ENCODE measurements at places on chromosomes 1 and 21.

DNA sequence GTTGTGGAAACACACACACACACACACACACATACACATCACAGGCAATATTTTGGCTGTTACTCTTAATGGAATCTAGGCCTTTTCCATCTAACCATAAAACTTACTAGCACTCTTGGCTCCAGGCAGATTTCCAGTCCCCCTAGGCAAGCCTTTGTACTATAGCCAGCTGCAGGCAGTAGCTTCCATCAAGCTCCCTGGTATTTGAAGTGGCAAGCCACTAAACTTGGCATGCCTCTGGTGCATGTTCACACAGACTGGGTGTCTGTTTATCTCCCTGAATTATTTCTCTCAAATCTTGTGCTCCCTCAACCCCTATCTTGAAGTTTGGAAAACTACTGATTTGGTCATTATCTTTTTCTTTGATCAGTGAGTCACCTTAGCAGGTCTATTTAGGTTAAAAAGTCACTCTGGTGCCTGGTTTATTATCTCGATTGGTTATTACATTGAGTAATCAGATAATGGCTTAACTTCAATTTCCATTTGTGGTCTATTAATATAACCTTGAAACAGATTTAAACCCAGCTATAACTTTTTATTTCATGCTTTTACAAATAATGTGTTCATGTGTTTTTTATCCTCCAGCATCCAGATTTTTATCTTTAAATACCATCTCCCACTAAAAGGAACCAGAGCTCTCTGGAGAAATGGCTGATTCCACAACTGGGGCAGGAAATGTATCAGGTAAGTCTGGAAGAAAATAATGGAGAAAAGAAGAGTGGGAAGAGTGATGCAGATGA is 2.7 kb upstream of the RBM15 start:
- DNase-seq = no peak

GRCh38 chr1:18557621-18558465 is 72.8 kb upstream of the PAX7 start:
- no peak for DNase-seq

DNA sequence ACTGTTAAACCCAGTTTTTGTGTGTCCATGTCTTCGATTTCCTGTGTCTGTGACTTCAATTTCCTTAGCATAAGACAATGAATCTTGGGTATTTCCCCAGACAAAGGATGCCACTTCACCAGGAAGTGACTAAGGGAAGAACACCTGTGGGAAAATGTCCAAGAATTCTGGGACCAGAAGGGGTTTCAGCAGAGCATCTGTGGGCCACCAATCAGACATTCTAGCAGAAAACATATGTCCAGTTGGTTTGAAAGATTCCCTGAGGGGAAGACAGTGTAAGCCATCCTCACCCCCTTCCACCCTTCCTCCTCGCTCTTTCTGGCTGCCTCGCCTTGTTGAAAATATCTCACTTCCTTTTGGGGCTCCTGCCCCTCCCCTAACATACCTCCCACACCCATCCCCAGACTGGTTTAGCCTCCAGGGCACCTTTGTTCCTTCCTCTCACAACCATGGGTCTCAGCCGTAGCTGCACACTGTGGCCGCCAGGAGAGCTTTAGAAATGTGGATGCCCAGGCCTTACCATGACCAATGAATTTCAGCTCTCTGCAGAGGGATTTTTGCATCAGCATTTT is 25.5 kb upstream of the IFNAR1 start:
- DNase-seq = no peak

- DNase-seq = no peak
These were observed 315.6 kb upstream of the PLXNA2 start for GRCh38 chr1:208559597-208560329.

- no peak for DNase-seq
These were observed 27.4 kb downstream of the LHX4 start for GRCh38 chr1:180257486-180257885.

Measured in NCI-H2081 (cell line).